ENCODE measurements at places on chromosomes 12 and 14.

- peak; percentile 63 for DNase-seq
Observed at GRCh38 chr12:48037267-48037915, 33.1 kb upstream of the COL2A1 start.

- no peak for DNase-seq
Observed at GRCh38 chr12:89369166-89369565, 16.9 kb upstream of the DUSP6 start.

- DNase-seq, result no peak
Observed at GRCh38 chr12:104638851-104639240, 182.1 kb downstream of the CHST11 start.

GRCh38 chr14:77195766-77196165 lies 14.2 kb downstream of the TMEM63C start:
- DNase-seq, result no peak

DNA sequence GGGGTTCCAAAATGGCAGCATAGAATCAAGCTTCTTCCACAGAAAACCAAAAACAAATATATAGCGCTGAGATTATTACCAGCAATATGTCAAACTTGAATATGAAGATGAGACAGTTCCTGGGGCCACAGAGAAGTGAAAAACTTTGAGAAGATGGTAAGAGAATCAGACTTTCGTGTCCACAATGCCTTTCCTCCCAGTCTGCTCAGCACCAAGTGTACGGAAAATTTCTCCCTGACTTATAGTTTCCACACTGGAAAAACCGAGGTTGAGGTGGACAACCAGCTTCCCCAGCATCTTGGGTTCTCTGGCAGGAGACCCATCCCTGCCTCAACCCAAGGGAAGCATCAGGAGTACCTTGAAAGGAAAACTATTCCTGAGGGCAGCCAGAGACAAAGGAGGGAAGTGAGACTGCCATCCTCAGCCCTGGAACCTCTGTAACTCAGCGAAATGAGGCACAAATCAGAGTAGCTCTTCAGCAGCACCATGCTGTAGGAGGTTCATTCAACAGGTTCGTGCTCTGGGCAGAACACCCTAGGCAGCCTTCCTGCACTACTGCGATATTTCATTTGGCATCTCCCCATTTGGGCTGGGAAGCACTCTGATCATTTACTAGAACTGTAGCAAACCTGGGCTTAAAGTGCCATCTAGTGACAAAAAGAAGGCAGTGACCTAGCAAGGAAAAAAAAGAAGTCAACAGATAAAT lies 52.4 kb upstream of the CAPRIN2 start:
- peak; percentile 70 for DNase-seq

- peak; percentile 7 for DNase-seq
Observed at GRCh38 chr12:114167431-114167830, 201.3 kb upstream of the RBM19 start.

DNA sequence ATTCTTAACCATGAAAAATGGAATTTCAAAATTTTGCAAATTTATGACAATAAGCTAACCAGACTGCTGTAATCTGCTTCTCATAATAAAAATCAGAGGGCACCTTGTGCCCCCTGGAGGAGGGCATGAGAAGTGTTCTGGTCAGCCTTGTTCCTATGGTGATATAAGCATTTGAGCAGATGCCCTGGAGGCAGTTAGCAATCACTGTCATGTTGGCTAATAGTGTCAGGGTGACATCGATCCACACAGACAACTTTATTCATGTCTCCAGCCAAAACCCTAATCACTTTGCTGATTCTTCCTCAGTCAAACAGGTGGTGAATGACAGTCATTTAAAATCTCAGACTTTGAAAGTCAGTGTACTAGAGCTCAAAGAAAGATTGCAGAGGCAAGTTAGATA lies 943.0 kb downstream of the GALC start:
- DNase-seq, result no peak

DNA sequence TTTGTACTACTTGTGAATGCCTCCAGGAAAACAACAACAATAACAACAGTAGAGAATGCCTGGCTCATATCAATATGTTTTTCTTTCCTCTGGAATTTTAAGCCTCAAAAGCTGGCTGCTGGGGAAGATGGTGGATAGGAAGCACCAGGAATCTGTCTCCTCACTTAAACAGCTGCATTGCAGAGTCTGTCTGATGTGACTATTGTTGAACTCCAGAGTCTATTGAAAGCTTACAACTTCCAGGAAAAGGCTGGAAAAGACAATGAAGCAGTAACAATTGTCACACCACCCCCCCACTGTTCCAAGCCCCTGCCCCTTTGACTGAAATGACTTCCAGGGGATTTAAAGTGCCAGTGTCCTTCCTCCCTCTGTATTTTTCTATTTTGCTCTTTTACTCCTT lies 309.7 kb downstream of the BMP4 start:
- DNase-seq, result no peak

GRCh38 chr12:118645219-118645618 lies 268.9 kb downstream of the SUDS3 start:
- DNase-seq, result no peak

DNA sequence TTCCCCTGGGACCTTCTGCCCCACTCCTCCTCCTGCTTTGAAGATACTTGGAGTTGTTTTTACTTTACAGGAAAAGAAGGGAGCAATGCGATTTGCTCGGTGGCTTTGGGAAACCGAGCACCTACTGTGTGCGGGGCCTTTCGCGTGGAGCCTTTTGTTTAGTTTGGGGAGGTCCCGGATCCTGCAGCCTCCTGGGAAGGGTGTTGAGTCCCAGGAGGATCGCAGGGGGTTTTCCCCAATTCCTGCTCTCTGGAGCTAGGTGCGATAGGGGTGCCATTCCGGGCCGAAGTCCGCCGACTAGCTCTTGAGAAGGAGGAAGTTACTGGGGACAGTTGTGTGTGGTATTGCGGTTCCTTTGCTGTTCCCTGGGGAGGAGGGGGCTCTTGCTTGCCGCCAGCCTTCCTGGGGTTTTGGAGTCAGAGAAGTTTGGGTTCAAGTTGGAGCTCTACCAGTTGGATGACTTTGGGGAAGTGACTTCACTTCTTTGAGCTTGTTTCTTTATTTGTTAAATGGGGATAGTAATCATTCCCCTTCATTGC lies 1.1 kb downstream of the BRI3BP start:
- DNase-seq, result no peak

- peak; percentile 74 for DNase-seq
Observed at GRCh38 chr14:55579724-55580469, at the start of gene KTN1. Gene KTN1 (plus strand): TSS chr14:55580207. CDS start chr14:55612049, 31,842 bp downstream.

- no peak for DNase-seq
Observed at GRCh38 chr12:66683073-66683472, 4.2 kb upstream of the GRIP1 start.

GRCh38 chr14:33556382-33557121 lies 394.3 kb downstream of the EGLN3 start:
- DNase-seq, result peak; percentile 89

- peak; percentile 22 for DNase-seq
Observed at GRCh38 chr14:104034976-104035699, 50.4 kb upstream of the ASPG start.

GRCh38 chr14:38755036-38755435 lies 348.0 kb downstream of the SEC23A start:
- DNase-seq, result peak; percentile 19

- no peak for DNase-seq
Observed at GRCh38 chr12:57219993-57220754, 3.6 kb downstream of the NXPH4 start.

DNA sequence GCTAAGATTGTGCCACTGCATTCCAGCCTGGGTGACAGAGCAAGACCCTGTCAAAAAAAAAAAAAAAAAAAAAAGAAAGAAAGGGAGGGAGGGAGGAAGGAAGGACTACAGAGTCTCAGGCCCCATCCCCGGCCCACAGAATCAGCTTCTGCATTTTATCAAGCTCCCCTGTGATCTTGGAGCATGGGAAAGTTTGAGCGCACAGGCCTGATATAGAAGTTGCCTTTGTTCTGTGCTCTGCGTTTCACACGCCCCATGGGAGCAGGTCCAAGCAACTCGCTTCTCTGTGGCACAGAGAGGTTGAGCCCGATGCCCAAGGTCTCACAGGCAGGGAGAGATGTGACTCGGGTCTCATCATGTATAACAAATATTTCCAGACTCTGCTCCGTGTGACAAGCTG lies 101.8 kb downstream of the PHETA1 start:
- no peak for DNase-seq

- DNase-seq, result no peak
Observed at GRCh38 chr12:52336641-52337040, 15.4 kb upstream of the KRT83 start.

GRCh38 chr14:100522616-100523099 lies 64.6 kb downstream of the BEGAIN start:
- no peak for DNase-seq

Data from amniotic epithelial cell (primary cell).